ENCODE measurements at places on chromosomes 4 and X.

DNA sequence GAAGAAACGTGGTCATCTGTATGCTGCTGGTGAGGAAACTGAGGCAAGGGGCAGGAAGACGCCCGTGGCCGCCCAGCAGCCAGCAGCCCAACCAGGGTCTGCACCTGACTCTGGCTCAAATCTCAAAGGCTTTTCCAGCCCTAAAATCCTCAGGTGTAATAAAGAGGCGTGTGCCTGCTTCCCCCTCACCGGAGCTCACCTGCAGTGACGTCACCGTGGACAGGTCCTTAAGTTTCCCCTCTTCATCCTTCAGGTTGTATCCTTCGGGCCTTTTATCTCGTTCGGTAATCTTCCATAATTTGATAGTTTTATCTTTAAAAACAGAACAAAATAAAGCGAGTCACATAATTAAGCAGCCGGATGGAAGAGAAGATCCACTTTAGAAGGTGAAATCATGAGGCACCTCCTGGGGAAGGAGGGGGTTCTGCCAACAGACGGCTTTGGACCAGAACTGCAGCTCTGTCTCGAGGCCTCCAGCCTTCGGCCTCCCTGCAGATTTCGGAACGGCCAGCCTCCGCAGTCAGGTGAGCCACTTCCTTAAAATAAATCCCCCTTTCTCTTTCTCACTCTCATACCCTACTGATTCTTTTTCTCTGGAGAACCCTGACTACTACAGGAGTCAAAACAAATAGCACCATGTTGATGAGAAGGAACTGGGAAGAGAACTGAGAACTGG is 96.7 kb downstream of the PPP2R2C start:
- DNase-seq, result no peak

DNA sequence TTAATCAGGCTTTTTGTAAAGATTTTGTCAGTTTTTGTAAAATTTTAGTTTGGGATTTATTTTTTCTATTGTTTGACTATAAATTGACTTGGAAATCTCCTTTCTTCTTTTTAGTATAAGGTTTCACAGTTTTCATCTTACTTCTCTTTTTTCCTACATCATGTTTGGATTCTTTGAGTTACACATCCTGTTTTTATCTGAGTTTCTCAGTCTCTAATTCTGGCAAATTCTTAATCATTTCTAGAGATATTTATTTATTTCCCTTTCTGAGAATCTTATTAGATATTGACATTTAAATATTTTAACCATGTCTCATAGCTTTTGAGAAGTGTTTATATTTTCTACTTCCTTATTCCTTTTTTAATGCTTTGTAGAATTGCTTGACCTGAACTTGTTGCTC is 20.7 kb downstream of the USP53 start:
- no peak for DNase-seq

DNA sequence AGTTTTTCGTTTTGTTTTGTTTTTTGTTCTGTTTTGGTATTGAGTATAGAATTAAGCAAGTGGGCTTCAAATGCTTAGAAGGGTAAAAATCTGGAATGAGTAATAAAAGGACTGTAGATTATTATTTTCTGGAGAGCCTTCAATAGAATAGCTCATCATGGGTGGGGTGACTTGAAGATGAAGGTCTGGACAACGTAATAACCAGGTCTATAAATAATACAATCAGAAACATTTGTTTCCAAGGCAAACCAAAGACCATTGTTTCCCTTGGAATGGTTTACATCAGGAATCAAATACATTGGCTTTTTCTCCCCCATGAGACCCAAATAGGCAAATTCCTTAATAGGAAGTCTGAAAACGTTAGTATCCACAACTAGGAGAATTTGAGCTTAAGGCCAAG is 721.6 kb downstream of the RPA4 start:
- no peak for DNase-seq

DNA sequence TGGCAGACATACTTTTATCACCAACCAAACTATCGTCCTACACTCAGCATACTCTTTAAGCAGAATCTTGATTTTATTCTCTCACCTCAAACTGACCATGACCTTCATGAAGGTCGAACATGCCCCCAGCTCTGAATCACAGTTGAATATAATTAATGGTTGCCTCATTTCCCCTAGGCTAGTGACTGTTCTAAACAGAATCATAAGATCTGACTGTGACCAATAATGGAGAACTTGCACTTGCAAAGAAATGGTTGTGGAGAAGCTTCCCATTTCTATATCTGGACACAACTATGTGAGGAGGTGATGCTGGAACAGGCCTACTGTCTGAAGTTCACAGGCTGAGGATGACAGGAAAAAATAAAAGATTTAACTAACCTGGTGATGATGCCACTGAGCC is 85.1 kb downstream of the PDGFC start:
- DNase-seq, result no peak

DNA sequence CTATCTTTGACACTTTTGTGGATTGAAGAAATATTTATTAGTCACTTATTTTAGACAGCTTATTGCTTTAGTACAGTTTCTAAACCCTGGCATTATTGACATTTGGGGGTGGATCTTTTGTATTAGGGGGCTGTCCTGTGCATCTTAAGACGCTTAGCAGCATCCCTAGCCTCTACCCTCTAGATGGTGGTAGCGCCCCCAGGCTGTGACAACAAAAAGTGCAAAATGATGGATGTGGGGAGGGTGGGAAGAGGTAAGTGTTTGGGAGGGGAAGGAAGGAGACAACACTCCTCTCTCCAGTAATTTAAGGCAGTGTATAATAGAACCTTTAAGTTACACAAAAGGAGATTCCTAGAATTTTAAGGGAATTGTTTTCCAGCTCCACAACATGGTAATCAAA is 1210.6 kb downstream of the C4orf33 start:
- DNase-seq, result no peak

DNA sequence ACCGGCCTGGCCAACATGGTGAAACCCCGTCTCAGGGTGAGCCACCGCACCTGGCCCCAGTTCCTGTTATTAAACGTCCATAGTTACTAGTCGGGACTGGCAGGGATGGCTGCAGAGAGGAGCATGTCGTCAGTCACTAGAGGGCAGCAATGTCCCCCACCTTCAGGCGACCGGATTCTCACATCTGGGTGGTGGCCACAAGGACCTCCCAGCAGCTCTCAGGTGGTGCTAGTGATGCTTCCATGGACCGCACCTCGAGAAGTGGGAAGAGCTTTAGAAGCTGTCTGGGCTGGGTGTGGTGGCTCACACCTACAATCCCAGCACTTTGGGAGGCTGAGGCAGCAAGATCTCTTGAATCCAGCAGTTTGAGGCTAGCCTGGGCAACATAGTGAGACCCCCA is 13.3 kb upstream of the IL3RA start:
- peak; percentile 8 for DNase-seq

- DNase-seq, result no peak
Observed at GRCh38 chr4:89835413-89835812, 1.5 kb downstream of the SNCA start.

DNA sequence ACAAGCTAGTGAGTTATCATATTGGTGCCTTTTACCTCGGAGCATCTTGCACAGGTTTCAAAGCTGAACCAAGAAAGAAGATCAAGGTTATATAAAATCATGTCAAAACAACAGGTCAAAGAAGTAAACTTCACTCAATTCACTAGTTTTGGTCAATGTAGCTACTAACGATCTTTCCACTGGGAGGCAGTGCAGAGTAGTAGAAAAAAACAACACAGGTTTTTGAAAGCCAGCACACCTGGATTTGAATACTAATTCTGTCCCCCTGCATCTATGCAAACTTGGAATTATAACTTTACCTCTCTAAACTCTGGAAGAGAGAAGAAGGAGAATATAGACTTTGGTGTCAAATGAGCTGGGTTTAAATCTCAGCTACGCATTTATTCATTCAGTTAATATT is 266.1 kb downstream of the GRIA3 start:
- no peak for DNase-seq

- DNase-seq, result no peak
Observed at GRCh38 chr4:52051615-52052474, 741 bp downstream of the SPATA18 start.

DNA sequence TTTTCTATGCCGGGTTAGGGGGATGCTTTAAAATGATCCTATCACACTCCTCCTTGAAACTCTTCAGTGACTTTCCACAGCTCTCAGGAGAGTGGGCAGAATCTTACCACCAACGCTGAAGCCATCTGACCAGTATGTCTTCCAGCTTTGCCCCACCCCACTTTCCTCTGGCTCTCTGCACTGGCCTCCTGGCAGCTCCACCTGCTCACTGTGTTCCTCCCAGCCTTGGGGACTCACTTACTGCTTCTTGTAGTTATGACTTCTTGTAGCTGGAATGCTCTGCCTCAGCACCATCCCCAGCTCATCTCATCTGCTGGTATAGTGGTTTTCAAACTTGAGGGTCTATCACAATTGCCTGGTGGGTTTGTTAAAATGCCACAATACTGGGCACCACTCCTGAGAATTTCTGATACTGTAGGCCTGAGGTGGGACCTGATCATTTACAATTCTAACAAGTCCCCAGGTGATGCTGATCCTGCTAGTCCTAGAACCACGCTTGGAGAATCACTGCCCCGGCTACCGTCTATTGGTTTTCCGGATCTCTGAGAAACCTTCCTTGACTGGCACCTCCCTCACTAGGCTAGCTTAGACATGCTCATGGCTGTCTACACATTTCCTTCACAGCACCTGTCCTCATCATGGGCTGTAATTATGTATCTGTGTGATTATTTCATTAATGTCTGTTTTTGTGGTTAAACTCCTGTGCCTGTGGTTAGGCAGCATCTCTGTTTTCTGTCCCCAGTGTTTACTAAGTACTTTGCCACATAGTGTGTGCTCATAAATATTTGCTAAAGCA is 152.2 kb downstream of the MGST2 start:
- no peak for DNase-seq

DNA sequence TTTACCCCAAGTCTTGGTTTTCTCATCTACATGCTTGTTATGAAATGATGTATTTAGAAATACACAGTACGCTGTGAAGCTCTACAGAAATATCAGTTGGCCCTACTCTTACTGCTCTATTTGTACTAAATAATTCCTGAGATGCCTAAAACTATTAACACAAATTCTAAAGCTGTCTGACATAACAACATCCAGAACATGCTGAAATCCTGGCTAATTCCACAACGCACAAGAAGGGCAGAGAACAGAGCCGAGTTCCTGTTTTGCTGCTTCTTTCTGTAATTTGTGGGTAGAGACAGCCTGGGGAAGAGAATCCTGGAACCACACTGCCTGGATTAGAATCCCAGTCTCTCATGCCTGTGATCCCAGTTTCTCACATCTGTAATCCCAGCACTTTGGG is 59.0 kb downstream of the ZNF827 start:
- DNase-seq, result no peak
